GM12892 (cell line): ENCODE measurements at places on chromosomes 3 and 15.

DNA sequence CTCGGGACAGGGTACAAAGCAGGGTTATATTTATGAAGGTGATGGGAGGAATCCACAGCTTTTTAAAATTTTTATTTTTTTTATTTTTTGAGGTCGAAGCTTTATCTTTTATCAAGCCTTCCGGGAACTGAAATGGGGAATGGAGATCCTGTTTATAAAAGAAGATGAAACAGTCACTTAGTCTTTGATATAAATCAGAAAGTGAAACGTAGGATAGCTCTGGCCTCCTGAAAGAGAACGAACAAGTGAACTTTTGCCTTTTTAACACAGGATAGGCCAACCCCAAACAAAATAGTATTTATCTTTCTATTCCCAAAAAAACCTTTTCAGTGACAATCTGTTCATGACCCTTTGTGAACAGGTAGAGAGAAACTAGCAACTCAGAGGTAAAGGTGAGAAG lies 634.0 kb upstream of the LMCD1 start:
- no peak for DNase-seq

DNA sequence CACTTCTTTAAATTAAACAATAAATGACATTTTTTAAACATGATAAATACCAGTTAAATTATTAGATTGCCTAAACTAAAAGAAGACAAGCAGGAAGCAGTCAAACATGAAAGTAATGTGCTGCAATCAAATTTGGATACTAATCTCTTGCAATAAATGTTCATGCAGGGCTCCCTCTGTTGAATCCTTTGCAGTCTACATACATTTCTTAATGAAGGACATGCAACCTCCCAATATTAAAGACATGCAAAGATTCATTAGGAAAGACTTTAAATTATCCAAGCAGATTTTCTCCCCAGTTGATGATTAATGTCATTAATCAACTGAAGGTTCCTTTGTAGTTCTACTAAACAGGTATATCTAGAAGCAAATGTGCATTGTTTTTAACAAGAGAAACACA lies 245.4 kb downstream of the ZIC4 start:
- no peak for DNase-seq

DNA sequence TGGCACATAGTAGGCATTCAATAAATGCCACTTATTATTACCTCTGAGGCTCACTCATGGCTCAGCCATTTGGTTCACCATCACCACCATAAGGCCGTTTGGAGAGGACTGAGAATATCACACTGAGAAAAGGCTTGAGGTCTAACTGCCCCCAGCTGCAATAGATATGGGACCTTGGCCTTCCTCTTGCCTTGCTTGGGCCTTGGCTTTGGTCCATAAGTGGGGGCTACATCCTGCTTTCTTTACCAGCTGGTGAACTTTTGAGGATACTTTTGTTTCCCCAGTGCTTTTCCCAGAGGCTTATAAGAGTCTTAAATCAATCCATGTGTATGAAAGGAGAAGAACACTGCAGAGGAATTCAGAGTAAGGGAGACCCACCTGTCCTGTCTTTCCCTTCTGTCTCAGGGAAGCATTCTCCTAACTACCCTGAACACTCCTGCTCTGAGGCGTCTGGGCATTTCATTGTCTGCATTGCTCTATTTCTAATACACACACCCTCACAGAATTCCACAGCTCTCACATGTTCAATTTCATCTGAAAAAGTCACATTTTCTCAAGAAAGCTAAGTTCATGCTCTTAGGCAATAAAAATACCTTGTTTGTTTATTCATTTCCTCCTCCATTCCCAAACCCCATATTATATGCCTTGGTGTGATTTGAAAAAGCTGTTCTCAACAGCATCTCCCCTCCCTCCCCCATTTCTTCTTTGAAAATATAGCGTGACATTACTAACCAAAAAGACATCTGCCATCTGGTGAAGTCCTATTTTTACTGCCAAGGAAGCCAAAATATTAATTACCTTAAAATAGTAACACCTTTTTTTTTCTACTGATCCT lies 22.5 kb upstream of the KCNMB2 start:
- no peak for DNase-seq

- no peak for DNase-seq
Measured at GRCh38 chr3:108406661-108407206, 103.7 kb downstream of the MYH15 start.

- DNase-seq, result no peak
Measured at GRCh38 chr3:189455009-189455408, 176.2 kb upstream of the TP63 start.
